ENCODE measurements at places on chromosomes 12 and 14. TPM values are rescaled to one million over a fixed set of nuclear protein-coding genes. Genes with fewer than 3 reads are reported as not detected.

Gene AICDA
- total RNA-seq = not detected

Gene PEX5
- total RNA-seq = 45.9 TPM

Gene LRIG3
- 51.7 TPM for total RNA-seq

- DNase-seq = peak; percentile 2
These were observed 56.9 kb downstream of the GPR137C start for GRCh38 chr14:52609445-52610044.

DNA sequence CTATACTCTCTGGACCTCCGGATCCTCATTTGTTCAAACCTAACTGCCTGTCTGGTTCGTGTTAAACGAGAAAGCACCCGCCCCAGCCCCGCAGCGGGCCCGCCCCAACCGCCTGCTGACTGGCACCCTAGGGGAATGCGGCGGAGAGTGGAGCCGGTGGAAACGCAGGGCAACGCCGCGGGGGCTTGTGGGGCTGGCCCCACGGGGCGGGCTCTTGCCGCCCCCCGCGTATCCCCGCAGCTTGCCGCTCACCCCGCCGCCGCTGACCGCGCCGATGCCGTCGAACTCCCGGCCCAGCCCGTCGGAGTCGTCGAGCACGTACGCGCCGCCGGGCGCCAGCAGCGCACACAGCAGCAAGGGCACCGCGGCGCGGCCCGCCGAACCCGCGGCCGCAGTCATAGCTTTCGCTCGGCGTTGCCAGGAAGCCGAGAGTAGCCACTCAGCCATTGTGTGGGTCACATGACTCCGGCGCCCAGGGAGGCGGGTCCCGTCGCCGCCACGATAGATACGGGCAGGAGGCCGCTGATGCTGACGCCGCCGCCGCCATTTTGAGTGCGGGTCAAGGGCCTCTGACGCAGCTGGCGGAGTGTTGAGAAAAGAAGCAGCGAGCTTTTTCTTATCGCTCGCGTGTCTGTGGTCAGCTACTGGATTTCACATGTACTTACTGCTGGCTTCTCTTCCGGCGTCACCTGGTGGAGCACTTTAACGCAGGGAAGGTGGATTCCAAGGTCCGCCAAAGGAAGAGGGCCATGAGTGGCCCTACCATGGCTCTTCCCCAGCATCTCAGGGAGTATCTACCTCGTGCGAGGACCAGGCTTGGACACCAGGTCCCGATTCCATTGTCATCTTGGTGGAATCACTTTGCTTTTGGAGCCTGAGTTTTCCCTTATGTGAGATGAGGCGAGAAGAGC, at the start of gene GALC:
Gene GALC, minus strand, starts transcription at position 465 of the 911 bp plus-strand sequence. Its CDS starts 18 bp downstream, at position 447.
- peak; percentile 87 for DNase-seq

DNA sequence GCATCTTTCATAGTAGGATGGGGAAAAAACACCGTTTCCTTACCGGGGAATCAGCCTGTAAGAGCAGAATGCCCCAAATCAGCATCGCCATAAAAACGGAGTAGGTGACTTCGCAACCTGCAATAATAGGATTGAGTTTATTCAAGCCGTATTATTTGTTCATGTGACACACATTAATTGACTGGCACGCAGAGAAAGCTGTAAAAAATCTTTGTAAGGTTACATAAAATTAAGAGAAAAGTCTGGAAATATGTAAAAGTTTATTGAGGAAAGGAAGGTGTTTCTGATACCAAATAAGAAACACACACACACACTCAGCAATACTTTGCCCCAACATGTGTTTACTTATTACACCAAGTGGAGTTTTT, 628 bp upstream of the CAPRIN2 start:
- no peak for DNase-seq

DNA sequence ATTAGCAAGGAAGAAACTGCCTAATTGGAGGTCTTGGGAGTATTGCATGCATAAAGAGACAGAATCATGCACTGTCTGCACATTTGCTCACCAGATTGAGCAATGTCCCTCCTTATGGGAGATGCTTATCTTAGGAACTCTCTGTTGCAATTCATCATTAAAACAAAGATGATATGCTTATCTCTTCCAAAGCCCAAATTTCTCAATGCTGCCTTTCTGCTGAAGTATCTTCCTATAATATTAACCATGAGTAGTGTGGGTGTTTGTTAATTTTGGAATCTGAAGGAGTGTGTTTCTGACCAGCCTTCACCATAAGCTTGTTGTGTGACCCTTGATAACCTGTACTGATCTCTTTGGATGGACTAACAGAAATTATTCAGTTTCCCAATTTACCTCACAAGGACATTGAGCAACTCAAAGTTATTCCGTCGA, 1257.6 kb upstream of the FLRT2 start:
- no peak for DNase-seq

- no peak for DNase-seq
These were observed 479.7 kb downstream of the FSCB start for GRCh38 chr14:44027397-44027796.

Measured in H7 (cell line).